ENCODE measurements at places on chromosomes 5 and 9.

- DNase-seq, result no peak
Observed at GRCh38 chr5:11595045-11595444, 309.2 kb downstream of the CTNND2 start.

- no peak for DNase-seq
Observed at GRCh38 chr5:12636209-12636608, 732.0 kb upstream of the CTNND2 start.

- DNase-seq, result no peak
Observed at GRCh38 chr5:159632866-159633265, 283.4 kb upstream of the ADRA1B start.

DNA sequence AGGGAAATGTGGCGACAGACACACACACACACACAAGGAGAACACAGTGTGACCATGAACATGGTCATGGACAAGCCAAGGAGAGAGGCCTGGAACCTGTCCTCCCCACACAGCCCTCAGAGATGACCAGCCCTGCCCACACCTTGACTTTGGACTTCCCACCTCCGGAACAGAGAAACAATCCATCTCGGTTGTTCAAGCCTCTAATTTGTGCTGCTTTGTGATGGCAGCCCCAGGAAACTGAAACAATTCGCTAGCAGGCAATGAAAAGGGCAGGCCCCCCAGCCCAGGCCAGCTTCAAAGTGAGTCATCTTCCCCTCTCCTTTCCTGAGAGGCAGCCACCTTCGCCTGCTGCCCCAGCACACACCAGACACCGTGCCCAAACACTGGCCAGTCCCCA, 47.7 kb downstream of the NSUN2 start:
- DNase-seq, result no peak

- DNase-seq, result peak; percentile 59
Observed at GRCh38 chr9:112203536-112203935, 28.4 kb upstream of the SUSD1 start.

GRCh38 chr9:73167614-73168013, 15.9 kb downstream of the ANXA1 start:
- DNase-seq, result no peak

DNA sequence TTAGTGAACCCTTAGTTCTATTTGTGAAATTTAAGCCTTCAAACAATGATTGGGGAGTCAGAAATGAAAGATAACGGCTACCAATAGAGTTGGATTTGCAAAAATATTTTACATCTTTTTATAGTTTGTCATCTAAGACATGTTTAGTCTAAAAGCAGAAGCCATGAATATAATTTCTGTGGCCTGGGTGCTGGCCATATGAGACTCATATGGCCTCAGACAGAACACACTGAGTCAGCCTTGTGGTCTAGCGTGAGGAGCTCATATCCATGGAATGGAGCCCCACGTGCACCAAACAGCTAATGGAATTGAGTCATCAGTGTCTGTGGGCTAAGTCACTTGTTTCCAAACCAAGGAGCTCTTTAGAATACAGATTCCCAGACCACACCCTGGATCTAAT, 240.7 kb upstream of the NREP start:
- DNase-seq, result peak; percentile 100

DNA sequence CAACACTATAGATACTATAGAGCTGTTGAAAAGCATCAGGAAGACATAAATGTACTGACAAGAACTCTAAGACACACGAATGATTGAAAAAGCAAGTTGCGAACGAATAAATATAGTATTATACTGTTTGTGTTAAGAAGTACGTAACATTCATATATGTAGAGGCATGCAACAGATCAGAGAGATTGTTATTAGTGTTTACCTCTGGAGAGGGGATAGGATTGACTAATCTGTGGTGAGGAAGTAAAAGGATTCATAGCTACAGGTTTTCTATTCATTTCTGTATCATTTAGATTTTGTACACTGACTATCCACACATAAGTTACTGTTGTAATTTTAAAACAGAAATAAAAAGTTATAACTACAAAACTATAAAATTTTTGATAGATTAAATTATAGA, 147.6 kb upstream of the SV2C start:
- DNase-seq, result no peak

DNA sequence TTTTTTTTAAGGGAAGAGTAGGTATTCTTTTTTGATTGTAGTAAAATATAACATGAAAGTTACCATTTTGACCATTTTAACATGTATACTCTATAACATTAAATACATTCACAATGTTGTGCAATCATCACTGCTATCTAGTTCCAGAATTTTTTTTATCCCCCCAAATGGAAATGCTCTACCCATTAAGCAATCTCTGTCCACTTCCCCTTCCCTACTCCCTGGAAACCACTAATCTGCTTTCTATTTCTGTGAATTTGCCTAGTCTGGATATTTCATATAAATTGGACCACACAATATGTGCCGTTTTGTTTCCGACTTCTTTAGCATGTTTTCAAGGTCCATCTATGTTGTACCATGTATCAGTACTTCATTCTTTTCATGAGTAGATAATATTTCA, 429.5 kb downstream of the TLE1 start:
- no peak for DNase-seq

GRCh38 chr9:123456011-123456410, 100.0 kb downstream of the CRB2 start:
- DNase-seq, result no peak

- DNase-seq, result no peak
Observed at GRCh38 chr5:175003531-175003930, 279.1 kb downstream of the MSX2 start.

GRCh38 chr5:57407391-57407790, 75.2 kb downstream of the ACTBL2 start:
- DNase-seq, result no peak

- DNase-seq, result no peak
Observed at GRCh38 chr9:101235105-101235866, 149.5 kb downstream of the BAAT start.

GRCh38 chr5:153959134-153959957, 79.4 kb downstream of the FAM114A2 start:
- DNase-seq, result peak; percentile 45

DNA sequence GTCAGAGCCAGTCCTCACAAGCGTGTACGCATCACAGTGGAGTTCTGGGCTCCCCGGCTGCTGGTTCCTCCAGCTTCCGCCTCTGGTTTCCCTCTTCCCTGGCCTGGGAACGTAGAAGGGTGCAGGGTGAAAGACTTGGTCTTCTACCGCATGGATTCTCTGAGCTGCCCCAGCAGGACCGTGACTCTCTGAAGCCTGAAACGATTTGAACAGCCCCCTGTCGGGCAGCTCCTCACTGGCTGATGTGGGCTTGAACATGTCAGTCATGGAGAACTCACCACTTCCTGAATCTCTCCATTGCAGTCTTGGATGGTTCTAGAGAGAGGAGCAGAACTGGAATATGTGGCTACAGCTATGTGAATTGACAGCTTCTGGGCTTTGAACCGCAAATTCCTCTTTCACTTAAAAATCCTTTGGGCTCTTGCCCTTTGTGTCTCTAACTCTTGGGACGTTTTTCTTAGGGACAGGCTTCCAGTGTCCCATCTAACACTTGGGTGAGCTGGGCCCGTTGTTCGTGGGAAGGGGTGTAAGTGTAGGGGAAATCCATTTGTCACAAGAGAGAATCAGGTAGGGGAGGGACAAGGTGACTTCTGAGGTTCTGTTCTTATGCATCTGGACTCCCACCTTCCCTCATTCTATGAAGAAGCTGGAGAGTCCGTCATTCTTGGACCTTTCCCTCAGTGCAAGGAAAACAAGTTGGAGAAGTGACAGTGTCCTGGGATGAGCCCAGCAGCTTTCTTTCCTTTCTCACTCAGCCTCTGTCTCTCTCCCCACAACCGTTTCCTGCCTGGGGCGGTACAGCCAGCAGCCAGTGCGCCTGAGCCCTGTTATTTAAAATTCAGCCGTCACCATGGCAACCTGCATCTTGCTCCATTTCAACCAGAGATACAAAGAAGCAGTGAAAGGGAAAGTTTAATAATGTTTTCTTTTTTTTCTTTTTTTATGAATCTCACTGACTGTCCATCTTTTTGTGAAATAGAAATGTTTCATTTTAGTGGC, 84.7 kb downstream of the PTTG1 start:
- DNase-seq, result peak; percentile 54

- no peak for DNase-seq
Observed at GRCh38 chr5:132391247-132391646, 21.7 kb downstream of the SLC22A5 start.

- peak; percentile 87 for DNase-seq
Observed at GRCh38 chr5:122463221-122463620, 151.2 kb downstream of the SNCAIP start.

- peak; percentile 79 for DNase-seq
Observed at GRCh38 chr9:106862821-106863720, at the start of gene ZNF462. Gene ZNF462 (plus strand): TSS chr9:106863166. CDS start chr9:106923384, 60,218 bp downstream.

DNA sequence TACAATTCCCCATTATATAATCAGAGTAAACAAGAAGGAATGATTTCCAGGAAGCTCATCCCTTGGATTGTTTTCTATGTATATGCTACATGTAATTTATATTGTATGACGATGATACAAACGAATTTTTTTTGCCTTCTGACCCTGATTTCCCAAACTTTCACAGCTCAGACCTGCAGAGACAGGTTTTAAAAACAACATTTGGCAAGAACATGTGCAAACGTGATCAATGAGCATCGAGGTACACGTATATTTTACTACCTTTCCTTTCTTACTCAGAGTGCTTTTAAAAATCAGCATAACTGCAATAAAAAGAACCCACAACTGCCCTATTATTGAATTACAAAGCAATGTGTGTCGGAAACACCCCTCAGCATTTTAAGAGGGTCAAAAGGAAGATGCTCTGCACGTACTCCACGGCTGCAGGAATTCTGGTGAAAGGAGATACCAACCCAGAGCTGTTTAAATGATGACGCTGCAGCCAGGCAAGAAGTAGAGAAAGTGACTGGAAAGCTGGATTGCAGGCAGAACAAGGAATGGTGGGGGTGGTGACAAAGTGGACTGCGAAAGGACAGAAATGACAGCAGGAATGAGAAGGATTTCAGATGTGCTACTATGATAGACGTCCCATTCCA, 533.5 kb downstream of the RAB3C start:
- DNase-seq, result peak; percentile 71

DNA sequence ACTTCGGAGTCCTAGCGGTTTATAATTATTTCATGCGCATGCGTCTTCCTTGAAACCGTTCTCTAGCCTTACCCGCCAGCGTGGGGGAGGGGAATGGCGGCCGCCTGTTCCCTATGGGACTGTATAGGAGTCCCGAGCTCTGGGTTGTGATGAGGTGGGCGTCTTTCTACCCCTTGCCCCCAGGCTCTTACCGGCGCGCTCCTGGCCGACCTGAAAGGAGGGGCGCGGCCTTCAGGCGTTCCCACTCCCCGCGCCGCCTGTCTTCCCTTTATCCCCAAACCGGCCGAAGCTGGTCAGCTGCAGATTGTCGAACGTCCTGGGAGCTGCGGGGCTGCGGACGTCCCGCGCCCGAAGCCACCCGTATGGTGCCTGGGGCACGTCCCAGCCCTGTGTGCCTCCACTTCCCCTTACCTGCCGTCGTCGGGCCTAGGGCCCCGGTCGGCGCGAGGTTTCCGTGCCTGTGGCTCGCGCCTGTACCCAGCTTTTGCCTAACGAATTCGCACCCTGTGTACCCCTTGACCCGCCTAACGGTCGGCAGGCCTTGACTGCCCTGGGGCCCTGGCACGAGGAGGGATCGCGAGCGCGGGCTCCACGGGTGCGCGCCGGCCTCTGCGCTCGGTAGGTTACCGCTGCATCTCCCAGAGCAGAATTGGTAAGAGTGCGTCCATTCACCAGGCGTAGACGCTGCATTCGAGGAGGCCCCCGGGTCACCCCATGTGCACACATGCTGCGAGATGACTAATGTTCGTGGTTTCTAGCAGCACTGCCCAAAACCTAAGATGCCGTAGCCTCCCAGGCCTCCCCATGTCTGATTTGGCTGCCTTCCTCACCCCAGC, 653 bp upstream of the HNRNPH1 start:
- peak; percentile 85 for DNase-seq

- no peak for DNase-seq
Observed at GRCh38 chr5:115584501-115584900, 17.8 kb downstream of the TICAM2 start.

DNA sequence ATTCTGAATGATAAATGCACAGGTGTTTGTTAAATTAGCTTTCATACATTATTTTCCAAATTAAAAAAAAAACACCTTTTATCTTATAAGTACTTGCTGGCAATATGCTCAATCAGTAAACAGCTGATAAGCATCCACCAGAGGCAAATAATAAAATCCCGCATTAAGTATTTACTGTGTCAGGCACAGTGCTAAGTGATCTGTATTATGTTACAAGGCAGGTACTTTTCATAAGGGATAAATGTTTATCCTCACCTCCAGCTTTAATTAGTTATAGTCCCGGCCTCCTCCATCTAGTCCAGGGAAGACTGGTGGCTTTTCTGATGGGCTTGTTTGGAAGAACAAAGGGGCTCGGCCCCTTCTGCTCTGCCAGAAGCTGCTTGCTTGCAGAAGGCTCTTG, 40.1 kb downstream of the PFDN1 start:
- DNase-seq, result no peak

DNA sequence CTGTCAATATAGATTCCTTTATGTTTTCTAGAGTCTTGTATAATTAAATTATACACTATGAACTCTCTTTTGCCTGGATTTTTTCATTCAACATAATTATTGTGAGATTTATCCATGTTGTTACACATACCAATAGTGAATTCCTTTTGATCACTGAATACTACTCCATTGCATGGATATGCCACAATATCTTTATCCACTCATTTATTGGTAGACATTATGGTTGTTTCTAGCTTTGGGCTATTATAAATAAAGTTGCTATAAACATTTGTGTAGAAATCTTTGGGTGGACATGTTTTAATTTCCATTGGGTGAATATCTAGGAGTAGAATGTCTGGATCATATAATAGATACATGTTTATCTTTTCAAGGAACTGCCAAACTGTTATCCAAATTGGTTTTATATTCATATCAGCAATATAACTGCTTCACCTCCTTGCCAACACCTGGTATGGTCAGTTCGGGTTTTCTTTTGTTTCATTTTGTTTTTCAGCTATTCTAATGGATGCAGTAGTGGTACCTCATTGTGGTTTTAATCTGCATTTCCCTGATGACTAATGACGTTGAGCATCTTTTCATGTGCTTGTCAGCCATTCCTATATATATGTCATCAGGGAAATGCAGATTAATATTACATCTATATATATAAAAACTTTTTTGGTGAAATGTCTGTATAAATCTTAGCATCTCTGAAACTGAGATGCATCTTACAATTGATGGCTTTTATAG, 32.1 kb upstream of the TCF7 start:
- DNase-seq, result no peak

- DNase-seq, result no peak
Observed at GRCh38 chr5:80435476-80435875, 27.6 kb downstream of the ZFYVE16 start.

DNA sequence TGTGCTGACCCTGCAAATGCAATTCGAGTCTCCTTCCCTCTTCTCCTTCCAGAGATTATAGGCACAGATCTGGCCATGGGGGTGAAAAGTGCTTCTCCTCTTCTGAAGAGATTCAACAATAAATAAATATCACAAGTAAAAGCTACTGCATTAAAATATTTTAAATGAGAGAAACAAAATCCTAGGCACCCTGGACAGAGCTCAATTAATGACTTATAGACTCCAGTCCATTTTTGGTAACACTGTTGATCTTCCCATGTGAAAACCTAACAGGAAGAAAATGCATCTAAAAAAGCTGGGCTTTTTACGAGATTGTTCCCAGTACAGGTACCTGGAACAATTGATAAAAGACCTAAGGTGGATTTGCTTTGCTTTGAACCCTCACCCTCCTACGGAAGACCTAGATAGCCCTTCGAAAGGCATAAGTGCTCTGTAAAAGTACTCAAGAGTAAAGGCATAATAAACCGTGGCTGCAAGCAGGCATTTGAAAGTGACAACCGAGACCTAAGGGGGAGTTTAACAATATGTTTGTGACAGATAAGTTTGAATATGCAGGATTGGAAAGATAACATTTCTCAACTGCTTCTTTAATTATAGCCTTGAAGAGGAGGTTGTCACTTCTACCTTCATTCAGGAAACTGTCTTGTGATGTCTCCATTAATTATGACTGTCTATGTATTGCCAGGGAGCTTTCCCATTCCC, 29.4 kb upstream of the MED10 start:
- DNase-seq, result no peak

All from IMR-90 (cell line).